AML-193 (cell line): ENCODE measurements at places on chromosomes 2 and 18.

DNA sequence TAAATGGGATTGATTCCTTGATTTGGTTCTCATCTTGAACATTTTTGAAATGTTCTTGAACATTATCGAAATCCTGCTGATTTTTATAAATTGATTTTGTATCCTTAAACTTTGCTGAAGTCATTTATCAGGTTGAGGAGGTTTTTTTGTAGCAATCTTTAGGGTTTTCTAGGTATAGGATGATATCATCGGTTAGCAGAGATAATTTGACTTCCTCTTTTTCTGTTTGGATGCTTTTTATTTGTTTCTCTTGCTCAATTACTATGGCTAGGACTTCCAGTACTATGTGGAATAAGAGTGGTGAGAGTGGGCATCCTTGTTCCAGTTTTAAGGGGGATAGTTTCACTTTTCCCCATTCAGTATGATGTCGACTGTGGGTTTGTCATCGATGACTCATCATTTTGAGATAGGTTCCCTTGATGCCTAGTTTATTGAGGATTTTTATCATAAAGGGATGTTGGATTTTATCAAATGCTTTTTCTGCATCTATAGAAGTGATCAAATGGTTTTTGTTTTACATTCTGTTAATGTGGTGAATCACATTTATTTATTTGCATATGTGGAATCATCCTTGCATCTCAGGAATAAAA, 201.5 kb upstream of the ZSWIM2 start:
- DNase-seq = no peak

DNA sequence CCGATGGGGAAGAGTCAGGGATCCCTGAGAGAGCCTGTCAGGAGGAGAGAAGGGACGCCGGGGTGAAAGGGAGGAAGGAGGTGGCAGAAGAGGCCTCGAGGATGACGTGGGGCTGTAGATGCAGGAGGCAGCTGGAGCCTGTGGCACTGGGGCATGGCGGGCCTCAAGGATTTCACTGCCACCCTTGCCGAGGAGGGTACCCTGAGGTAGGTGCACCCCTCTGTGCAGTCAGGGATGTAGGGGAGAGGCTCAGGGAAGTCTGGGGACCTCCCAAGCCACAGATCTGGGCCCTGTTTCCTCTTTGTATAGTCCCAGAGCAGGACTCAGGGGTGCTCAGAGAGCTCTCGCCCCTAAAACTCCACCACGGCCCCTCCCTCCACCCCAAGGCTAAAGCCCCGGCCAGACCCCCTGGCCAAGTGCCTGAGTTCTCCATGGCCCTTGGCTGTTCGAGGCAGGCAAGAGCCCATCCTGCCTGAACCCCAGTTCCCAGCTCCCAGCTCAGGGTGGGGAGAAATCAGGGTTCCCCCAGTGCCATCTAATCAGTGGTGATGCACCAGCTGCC, 39.0 kb upstream of the HDAC4 start:
- no peak for DNase-seq

DNA sequence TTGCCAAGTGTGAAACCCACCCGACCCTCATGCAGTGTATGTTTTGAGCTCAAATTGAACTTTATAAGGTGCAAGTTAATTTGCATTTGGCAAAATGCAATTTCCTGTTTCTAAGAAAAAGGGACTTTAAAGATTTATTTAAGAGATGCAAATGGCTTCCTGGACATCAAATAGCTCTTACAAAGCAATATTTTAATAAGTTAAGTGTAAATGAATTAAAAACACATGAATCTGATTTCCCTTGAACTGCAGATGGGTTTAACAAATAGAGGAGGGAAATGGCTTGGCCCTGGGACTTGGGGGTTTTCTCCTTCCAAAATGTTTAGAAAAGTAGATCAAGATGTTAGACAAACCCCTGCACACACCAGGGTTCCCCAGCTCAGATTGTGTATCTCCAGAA, 116.0 kb downstream of the EN1 start:
- DNase-seq = no peak

DNA sequence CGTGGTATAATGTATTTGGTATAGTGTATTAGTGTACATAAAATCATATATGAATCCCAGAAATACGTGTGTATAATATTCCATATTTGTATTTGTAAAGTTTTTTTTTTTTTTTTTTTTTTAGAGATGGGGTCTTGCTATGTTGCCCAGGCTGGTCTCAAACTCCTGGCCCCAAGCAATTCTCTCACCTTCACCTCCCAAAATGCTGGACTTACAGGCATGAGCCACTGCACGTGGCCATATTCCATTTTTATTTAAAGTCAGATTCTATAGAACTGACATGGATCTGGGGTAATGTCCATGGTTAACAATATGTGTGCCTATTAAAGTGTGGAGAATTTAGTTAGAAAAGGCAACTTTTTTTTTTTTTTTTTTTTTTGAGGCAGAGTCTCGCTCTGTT, 71.5 kb downstream of the ANTXR1 start:
- no peak for DNase-seq

DNA sequence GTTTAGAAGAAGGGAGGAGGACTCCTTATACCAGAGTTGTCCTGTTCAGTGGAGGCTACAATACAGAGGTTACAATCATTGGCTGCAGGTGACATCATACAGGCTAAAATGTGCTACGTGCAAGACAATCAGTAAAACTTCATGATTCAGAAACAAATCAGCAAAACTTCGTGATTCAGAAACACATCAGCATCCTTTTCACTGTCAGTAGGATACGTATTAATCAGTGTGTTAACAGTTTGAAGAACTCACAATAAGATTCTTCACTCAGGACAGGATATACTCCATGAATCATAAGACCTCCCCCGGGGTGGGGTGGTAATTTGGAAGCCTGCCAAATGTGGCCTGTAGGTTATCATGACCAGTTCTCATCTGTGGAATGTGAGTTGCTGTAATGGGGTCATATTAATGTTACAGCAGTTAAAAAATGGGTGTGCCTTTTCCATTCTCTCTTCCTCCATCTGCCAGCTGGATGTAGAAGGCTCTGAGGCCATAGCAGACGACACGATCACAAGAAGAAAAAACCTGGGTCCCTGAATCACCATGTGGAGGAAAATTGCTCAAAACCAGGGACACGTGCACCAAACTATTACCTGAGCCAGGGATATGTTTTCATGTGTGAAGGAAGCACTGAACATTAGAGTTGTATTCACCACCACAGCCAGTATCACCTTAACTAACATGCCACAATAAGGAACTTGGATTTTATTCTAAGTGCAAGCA, 134.8 kb upstream of the CREB1 start:
- DNase-seq = no peak

DNA sequence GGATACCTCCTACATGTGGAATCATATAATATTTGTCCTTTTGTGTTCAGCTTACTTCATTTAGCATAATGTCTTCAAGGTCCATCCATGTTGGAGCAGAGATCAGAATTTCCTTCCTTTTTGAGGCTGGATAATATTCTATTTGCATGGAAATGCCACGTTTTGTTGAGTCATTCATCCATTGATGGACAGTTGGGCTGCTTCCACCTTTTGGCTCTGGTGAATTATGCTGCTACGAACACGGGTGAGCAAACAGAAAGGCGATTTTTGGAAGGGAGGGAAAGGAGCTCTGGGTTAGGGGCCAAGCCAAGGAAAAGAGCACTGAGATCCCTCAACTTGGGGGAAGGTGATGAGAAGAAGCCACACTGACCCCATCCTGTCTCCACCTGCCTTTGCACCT, 260.5 kb downstream of the TNS1 start:
- DNase-seq = no peak

DNA sequence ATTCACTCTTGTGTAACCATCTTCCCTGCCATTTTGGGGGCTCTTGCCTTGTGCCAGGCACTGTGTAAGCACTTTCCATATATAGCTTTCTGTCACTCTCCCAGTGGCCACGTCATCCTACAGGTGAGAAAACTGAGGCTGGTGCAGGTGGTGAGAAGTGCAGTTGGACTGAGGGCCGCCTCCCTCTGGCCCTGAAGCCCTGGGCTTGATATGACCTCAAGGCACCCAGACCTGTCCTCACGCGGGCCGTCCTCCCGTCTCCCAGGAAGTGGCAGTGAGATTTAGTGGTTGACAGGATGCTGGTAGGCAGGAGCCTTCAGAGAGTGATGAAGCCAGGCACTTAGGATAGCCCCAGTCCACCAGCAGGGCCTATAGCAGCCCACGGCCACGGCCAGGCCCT, 30.5 kb downstream of the MAL start:
- DNase-seq = no peak

GRCh38 chr18:54127759-54128378, 96.6 kb downstream of the MBD2 start:
- DNase-seq = peak; percentile 36

- DNase-seq = no peak
These were observed 15.7 kb downstream of the STK39 start for GRCh38 chr2:168231609-168232241.

GRCh38 chr2:169160926-169161481, 91.6 kb downstream of the DHRS9 start:
- DNase-seq = no peak

- no peak for DNase-seq
These were observed 239.4 kb downstream of the DYSF start for GRCh38 chr2:71692621-71693277.

- DNase-seq = no peak
These were observed 13.4 kb upstream of the TLK1 start for GRCh38 chr2:171174075-171174474.

DNA sequence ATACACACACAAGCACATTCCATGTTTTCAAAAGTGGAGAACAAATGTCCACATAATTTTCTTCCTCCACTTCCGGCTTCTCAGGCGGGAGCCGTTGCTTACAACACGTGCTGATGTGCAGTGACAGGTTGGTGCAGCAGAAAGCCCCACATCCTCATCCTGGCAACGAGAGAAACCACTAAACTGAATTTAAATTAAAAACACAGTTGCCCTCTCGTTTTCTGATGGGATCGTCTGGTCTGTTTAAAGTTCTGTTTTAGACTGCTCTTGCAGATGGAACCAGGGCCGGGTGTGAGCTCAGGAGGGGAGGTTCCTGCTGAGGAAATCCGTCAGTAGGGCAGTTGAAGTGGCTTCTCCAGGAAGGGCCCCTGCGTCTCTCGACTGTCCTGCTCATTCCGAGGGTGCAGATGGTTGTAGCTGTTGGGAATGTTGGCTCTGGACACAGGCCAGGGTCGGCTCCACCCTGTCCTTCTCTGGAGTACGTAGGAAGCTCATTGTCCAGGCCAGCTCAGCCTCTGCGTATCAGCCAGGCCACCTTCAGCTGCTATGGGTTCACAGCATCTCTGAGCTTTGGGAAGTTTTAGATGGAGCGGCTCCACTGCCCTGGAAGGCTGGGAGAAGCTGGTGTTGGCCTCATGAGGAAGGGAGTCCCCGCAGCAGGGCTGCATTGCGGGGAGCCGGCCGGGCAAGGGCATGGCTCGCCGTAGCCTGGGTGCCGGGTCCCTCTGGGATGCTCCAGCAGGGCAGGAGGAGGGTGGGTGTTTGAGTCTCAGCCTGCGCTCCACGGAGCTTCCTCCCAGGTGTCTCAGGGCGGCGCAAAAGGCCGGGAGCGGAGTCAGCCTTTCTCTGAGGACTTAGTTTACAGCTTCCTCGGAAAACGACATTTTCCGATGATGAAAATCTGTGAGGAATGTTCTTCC, 58.3 kb downstream of the NFATC1 start:
- no peak for DNase-seq

GRCh38 chr2:20132990-20133535, 81.6 kb upstream of the LAPTM4A start:
- DNase-seq = no peak

- DNase-seq = no peak
These were observed 7.6 kb downstream of the ADRA2B start for GRCh38 chr2:96108541-96109360.
